Activated naive CD4-positive, alpha-beta T cell (primary cell): ENCODE measurements at places on chromosomes 1 and 21.
A peak's percentile ranks its signal among the peaks of the same experiment; 100 is the strongest.

DNA sequence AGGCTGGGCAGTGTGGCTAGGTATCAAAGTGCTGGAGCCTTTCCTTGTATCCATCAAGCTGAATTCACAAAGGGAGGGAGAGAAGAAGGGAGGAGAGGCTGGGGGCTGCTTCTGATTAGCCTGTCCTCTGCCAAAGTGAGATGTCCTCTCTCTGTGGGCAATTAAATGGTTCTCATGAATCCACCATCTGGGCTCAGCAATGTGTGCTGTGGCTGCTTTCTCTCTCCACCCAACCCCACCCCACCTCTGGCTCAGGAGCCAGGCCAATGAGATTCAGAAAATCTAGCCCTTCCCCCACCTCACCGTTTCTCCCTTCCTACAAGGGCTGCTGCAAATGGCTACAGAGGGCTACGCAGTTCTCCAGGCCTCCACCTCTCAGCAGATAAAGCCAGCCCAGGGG is 154.6 kb downstream of the TENT5C start:
- DNase-seq = no peak

DNA sequence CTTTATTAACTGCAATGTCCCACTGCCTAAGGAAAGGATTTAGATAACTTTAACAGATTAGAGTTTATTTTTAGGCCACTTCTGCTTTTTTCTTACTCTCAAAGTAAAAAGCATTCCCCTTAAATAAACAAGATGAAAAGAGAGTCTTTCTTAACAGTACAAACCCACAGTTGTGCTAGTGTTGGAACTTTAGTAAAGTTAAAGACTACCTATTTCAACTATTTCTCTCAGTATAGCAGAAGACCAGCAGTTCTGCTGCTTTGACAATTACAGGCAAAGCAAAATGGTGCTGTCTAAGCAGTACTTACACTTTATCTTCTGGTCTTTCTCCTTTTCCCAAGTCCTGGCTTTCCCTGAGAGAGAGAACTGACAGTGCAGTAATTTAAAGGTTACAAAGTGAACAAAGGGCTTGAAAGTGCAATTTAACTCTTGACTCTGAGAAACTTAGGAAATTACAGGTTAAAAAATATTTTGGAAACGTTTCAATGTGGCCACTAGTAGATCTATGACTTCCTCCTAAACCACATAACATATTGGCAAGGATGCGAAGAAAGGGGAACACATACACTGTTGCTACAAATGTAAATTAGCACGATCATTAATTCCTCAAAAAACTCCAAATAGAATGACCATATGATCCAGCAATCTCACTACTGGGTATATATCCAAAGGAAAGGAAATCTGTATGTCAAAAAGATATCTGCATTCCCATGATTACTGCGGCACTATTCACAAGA is 135.4 kb upstream of the POGK start:
- no peak for DNase-seq

DNA sequence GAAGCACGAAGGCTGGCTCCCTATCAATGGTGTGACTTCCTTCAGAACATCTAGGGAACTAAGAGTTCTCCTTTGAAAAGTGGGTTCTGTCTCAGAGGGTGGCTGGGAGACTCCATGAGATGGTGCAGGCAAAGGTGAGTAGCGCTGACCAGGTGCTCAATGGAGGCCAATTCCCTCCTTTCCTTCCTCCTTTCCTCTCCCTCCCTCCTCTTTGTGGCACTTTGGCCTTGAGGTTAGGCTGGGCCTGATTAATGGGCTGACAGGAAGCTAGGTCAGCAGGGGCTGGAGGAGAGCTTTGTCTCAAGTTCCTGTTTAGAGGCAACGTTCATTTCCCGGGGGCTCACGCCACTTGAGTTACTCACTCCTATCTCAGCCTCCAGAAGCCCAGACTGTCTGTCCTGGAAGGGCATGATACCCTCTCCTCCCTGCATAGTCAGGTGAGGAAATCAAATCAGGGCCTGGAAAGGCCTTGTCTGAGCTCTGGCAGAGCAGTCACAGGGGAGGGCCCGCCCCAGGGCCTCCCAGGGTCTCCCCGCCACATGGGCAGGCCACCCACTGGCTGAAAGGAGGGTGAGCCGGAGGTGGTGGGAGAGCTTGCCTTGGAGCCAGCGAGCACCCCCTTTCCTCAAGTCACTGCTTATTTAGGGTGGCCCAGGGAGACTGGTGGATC is 58.4 kb upstream of the SSBP3 start:
- DNase-seq = no peak

GRCh38 chr1:225498549-225499136 is 70.8 kb upstream of the LBR start:
- DNase-seq = no peak

DNA sequence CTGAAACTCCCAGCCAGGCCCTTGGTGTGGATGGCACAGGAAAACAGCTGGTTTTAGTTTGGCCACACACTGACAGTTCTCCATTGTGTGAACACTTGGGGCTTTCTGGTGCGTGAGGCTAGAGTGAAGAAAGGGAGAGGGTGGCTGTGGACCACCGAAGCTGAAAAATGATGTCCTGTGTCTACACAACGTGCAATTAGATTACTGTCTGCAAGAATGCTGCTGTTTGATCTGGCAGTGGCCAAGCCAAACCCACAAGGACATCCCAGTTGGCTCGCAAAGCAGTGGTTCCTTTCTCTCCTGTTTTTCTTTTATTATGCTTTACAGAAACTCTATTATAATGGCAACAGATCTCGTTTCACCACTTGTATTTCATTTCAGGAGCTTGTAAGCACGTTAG is 58.9 kb downstream of the ERG start:
- DNase-seq = no peak

DNA sequence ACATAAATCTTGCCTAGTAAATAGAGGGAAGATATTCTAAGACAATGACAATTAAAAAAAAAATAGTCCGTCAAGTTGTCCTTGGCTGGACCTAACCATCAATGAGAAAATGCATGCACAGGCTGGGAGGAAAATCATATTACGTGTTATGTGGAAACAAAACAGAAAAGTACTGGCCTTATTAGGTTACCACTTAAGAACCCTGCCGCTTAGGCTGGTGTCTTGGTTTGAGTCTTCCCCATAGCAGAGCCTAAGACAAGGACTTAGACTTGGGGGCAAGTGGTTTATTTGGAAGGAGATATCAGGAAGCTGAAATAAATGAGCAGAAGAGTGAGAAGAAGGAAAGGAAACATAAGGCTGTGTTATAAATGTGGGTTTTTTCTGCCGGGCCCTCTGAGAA is 186.4 kb downstream of the MRPL39 start:
- DNase-seq = no peak

- DNase-seq = no peak
Measured at GRCh38 chr1:90614872-90615271, 102.2 kb downstream of the BARHL2 start.

GRCh38 chr1:98196012-98196411 is 275.2 kb upstream of the DPYD start:
- no peak for DNase-seq

- DNase-seq = no peak
Measured at GRCh38 chr21:38072489-38072888, 156.2 kb upstream of the KCNJ6 start.

DNA sequence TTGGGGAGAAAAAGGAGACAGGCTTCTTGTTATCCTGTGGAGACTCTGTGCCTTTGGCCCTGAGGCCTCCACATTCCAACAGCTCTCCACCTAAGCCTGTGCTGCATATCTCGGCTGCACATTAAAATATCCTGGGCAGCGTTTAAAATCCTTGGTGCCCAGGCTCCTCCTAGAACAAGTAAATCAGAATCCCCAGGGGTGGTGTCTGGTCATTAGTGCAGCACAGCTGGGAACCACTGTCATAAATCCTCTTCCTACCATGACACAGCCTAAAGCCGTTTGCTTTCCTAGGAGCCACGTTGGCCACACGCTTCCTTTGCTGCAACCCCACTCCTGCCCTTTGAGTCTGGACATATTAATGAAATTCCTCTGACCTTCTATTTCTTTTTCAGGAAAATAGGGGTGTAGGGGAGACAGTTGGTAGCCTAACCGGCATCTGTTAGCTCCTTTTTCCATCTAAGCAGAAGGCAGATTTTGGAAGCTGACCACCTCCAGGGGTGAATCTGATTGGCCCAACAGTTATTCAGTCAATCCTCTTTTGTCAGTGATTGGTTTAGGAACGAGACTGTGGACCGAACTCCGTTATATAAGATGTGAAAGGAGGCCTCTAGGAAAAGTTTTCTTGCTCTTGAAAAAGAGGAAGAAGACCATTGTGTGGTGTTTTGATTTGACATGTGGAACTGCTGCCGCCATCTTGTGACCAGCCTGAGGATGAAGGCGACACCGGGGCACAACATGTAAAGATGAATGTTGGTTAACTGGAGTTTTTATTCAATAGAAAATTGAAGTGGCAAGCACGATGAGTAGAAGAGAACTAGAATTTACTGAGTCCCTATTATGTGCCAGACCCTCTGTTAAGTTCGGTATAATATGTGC is 41.9 kb downstream of the JUN start:
- no peak for DNase-seq

GRCh38 chr1:18110598-18110939 is 3.0 kb downstream of the IGSF21 start:
- no peak for DNase-seq

DNA sequence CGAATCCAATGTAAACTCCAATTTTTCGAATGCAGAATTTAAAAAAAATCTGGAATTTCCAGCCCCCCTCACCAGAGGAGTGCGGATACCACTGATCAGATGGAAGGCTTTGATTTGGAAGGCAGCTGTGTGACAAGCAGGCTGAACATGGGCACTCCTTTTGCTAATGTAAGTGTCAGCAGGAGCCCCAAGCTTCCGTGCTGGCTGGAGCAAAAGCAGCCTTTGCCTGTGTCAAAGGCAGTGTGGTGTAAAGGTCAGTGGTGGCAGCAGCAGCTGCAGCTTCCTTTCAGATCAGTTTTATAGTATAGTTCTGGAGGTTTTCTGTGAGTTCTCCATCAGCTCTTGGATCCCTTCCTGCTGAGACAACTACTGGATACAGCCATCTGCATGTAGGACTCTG is 259.9 kb downstream of the CTH start:
- no peak for DNase-seq

DNA sequence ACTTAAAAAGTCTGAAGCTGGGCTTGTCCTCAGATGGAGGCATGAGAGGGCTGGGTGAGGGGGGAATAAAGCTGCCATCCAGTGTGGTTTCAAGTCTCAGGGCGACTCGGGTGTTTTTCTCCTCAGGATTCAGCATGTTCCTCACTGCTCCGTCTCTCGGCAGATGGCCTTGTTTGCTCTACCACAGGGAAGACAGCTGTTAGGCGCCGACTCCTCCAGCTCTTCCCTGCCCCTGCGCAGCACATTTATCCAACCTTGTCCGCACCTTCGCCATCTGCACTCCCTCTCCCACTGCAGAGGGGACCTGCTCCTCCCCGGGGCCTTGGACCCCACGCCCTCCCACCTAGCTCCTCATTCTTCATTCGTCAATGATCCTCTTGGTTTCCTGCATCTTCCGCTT is 16.6 kb upstream of the S100A11 start:
- DNase-seq = no peak

DNA sequence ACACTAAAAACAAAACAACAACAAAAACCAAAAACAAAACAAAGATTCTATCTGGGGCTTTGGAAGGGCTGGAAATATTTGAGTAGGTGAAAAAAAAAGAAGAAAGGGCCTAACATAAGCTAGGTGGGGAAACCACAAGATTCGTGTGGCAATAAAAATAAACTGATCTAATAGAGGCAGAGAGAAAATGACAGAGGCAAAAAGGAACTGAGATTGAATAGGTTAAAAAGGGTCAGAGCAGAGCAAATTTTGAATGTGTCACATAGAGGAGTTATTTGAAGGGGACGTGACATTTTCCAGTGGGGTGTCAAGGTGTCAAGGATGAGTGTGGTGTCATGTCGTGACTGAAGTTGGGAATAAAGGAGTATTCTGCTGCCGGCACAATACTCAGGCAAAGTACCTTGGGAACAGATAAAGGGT is 65.2 kb upstream of the RALGPS2 start:
- no peak for DNase-seq

DNA sequence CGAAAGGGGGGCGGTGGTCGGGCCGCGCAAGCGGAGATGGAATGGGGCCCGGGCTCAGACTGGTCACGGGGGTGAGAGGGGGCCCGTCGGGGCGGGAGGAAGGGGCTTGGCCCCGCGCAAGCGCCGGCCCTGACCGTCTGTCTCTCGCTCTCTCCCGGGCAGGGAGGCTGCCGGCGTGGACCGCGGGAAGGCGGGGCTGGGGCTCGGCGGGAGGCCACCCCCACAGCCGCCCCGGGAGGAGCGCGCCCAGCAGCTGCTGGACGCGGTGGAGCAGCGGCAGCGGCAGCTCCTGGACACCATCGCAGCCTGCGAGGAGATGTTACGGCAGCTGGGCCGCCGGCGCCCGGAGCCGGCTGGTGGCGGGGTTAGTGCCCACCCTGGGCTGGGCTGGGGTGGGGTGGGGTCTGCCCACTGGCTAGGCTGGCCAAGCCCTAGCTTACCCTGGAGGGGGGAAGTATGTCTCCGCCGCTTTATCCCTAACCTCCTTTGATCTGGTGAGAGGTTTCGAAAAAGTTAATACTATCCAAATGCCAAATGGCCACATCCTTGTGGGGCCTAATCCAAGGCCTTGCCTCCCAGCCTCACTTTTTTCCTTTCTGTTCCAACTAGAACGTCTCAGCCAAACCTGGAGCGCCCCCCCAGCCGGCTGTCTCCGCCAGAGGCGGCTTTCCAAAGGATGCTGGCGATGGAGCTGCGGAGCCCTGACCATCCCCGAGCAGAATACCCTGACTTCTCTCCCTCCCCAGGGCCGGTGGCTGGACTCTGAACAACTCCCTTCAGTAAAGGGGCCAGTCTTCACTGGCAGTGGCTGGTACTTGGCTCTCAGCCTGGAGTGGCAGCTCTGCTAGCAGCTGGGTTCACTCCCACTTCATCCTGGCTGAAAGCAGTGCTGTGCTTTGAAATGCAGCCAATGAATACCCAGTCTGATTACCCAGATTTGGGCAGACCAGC is 636 bp upstream of the YRDC start:
- DNase-seq = peak; percentile 32

DNA sequence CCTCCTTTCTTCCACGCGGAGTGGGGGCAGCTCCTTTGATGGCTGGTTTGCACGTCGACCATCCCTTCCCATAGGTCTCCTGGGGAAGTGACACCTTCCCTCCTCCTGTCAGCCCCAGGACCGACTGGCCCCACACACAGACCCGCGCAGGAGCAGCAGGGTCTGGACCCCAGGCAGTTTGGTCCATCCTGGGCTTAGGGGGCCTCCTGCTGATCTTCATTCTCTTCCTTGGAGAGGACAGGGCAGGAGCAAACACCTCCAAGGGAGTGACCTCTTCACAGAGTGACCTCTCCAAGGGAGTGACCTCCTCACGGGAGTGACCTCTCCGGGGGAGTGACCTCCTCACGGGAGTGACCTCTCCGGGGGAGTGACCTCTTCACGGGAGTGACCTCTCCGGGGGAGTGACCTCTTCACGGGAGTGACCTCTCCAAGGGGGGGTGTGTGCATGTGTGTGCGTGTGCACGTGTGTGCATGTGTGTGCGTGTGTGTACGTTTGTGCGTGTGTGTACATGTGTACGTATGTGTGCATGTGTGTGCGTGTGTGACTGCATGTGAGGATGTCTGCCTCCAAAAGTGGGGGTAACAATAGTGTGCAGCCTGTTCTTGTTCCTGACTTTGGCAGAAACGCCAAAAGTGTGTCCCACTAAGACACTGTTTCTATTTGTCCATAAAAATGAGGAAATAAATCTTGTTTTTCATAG is 29.8 kb downstream of the COL6A1 start:
- DNase-seq = no peak

- DNase-seq = no peak
Measured at GRCh38 chr1:209404577-209404976, 178.9 kb upstream of the CAMK1G start.

- no peak for DNase-seq
Measured at GRCh38 chr21:41764558-41765419, 2.1 kb downstream of the RIPK4 start.

GRCh38 chr1:201022820-201023516 is 546 bp downstream of the KIF21B start:
- peak; percentile 37 for DNase-seq
